ENCODE measurements at places on chromosomes 6 and 20.

GRCh38 chr6:43278524-43279078, 19.5 kb upstream of the SLC22A7 start:
- no peak for ATAC-seq

- ATAC-seq: no peak
Measured at GRCh38 chr20:51570739-51571459, 28.4 kb upstream of the NFATC2 start.

DNA sequence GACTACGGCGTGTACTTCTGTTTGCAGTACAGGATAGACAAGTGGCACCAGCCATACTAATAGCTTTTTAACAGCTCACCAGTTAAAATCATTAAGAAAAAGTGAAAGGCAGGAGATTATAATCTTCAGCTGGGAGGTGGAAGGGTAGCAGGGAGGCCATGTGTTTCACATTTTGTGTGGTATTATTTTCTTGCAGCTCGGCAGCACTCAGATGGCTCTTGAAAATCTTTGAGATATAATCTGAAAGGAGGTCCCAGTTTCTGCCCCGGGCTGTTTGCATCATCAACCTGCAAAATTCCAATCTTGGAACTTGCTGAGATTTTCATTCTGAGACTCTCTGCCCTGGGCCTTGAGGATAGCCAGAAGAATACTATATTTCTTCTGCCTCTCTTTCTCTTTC, 87.5 kb upstream of the HDAC2 start:
- no peak for ATAC-seq

- peak; percentile 13 for ATAC-seq
Measured at GRCh38 chr20:47241345-47241781, 115.1 kb downstream of the ZMYND8 start.

- no peak for ATAC-seq
Measured at GRCh38 chr6:79070206-79070825, 7.7 kb downstream of the PHIP start.

DNA sequence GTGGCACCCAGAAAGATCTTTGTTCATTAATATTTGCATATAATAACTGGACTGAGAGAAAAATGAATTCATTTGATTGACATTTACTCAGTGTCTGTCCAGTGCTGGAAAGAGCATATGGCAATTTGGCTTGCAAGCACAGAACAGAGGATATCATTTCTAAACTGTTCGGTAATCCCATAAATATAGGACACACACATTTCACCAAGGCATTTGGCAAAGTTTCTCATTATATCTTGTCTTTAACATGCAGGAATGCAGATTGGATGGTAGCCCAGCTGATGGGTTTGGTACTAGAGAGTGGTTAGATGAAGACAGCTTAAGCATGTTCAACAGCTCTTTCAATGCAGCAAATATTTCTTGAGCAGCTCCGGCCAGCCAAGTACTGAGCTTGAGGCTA, 259.2 kb downstream of the PRKN start:
- ATAC-seq: no peak

- ATAC-seq: no peak
Measured at GRCh38 chr6:46284475-46284874, 113.7 kb upstream of the ENPP5 start.

GRCh38 chr6:149845549-149845948, 18.6 kb downstream of the LRP11 start:
- no peak for ATAC-seq

GRCh38 chr20:18588574-18588933, 700 bp downstream of the DTD1 start:
- ATAC-seq: no peak

GRCh38 chr20:38751360-38751976, 3.2 kb downstream of the ACTR5 start:
- ATAC-seq: no peak

DNA sequence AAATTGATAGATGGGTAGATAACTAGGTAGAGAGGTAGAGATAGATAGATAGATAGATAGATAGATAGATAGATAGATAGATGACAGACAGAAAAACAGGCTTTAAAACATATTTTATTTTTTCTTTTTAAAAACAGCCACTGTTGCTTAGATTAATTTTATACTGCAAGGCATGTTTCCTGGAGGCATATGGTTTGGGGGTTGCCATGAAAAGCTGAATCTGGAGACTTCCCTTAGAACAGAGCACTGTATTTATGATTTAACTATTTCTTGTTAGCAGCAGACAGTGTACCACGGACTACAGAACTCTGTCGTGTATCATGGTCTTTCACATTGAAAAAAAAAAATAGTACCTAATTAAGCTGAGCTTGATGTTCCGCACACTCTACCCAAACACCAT, 38.8 kb downstream of the METTL24 start:
- ATAC-seq: no peak

DNA sequence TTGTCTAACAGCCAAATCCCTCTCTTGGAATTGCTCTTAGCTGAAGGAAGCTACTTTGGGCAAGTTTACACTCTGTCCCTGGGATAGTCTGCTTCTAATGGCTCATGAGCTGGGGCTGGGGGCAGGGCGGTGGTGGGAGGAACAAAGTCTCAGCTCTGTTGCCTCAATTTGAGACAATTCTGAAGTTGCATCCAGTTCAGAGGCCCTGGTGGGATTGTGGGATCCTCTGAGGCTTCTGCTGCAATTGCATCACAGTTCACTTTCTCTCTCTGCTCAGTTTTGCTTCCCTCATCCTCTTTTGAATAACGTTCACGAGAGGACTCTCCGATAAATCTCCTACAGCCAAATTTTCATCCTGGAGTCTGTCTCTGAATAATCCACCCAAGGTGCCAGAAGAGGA, 440.6 kb upstream of the SLC35B3 start:
- ATAC-seq: no peak
